ENCODE measurements at places on chromosomes 6 and 20.

- DNase-seq, result no peak
Measured at GRCh38 chr20:57476641-57477461, 48.1 kb downstream of the CTCFL start.

- no peak for DNase-seq
Measured at GRCh38 chr6:152184573-152184916, 377.1 kb downstream of the ESR1 start.

DNA sequence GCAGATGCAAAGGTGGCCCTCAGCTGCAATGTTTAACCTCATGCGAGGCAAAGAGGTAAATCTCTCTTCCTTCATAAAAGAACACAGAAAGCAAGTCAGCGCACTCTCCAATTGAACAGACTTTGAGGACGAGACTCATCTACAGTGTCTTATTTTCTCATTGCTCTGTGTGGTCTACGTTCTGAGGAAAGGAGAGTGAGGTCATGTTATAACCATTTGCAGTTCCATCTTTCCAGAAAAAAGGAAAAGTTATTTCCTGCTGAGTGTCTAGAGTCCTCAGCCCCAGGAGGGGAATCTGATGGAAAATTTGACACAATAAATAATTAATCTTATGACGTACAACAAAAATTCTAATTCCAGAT lies 35.6 kb upstream of the THBS2 start:
- no peak for DNase-seq

GRCh38 chr20:362271-363254 lies 15.7 kb downstream of the NRSN2 start:
- DNase-seq, result peak; percentile 83

DNA sequence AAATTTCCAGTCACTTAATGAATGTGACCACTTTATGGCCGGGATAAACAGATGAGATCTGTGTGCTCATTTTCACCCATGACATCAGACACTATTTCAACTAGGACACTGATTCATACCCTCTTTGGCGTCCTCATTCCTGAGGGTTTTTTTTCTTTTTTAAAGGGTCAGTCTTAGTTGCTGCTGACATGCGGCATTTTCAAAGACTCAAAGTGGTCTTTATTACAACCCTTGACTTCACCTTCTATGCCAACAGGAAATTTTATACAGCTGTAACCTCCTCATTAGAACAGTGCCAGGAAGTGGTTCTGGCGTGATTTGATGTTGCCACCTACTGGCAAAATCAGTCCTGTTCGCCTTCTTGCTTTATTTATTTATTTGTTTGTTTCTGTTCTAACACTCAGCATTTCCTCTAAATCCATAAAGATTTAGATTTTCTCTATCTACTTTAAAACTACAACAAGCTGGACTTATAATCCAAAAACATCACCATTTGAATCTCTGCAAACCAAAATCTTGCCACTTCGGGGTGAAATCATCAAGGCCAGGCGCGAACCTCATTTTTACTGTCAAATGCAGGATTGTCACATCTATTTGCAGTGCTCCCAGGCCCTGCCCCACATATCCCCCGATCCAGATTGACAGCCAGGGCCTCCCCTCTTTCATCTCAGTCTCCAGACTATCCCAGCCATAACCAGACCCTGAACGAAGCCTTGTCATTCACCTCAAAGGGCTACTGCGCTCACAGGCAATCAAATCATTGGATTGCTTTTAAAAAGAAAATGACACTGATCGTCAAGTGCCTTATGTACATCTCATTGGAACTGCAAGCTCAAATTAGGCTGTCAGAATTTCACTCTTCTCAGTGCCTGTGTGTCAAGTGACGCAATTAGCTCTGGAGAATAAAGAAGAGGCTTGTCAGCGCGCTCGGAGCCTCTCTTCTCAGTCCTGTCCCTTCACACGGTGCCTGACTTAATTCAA lies 77.5 kb downstream of the C6orf118 start:
- peak; percentile 39 for DNase-seq

GRCh38 chr20:11976966-11977365 lies 59.3 kb downstream of the BTBD3 start:
- no peak for DNase-seq

- no peak for DNase-seq
Measured at GRCh38 chr20:48962976-48963771, 41.7 kb downstream of the ARFGEF2 start.
